IMR-90 (cell line): ENCODE measurements at places on chromosomes 16 and 17. TPM values are rescaled to one million over a fixed set of nuclear protein-coding genes. Genes with fewer than 3 reads are reported as not detected.

DNA sequence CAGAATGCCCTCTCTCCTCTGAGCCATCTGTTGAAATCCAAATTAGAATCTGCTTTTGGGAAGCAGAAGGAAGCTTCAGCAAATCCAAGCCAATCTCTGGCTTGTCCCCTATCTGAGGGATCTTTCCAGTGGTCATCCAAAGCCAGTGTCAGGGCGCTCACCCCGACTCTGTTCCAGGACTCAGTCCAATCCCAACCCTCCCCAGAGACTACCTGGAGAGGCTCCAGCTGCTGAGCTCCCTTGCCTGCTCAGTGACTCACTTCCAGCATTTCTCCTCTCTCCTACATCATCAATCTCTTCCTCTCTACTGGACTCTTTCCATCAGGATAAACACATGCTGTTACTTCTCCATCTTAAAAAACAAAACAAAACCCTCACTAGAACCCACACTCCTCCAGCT is 2.4 kb downstream of the MATCAP1 start:
- no peaks in the 10 kb centered on the region for H3K27me3 ChIP-seq
- peak; percentile 92 for DNase-seq
- H3K4me3 ChIP-seq: no peak overlapping the region
- peak overlapping the region; percentile 41; the same call in 1 of the 2 replicates for H3K27ac ChIP-seq

DNA sequence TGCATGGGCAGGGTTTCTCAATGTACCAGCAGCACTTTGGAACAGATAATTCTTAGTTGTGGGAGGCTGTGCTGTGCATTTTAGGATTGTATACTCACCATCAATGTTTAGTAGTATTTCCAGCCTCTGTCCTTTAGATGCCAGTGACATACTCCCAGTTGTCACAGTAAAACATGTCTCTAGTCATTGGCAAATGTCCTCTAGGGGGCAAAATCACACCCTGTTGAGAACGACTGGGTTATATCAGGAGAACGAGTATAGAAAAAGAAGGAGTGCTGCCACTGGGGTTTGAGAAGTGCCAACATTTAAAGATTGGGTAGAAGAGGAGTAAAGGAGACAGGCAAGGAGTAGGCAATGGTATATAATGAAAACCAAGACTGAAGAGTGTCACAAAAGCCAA is 37.9 kb upstream of the SMIM36 start:
- DNase-seq: no peak
- H3K27ac ChIP-seq: no peak overlapping the region
- H3K36me3 ChIP-seq: no peaks in the 10 kb centered on the region
- H3K27me3 ChIP-seq: peaks cover 3% of the 10 kb centered on the region; the same call in 1 of the 2 replicates
- no peak overlapping the region for H3K4me3 ChIP-seq
- H3K4me1 ChIP-seq: no peaks in the 10 kb centered on the region

DNA sequence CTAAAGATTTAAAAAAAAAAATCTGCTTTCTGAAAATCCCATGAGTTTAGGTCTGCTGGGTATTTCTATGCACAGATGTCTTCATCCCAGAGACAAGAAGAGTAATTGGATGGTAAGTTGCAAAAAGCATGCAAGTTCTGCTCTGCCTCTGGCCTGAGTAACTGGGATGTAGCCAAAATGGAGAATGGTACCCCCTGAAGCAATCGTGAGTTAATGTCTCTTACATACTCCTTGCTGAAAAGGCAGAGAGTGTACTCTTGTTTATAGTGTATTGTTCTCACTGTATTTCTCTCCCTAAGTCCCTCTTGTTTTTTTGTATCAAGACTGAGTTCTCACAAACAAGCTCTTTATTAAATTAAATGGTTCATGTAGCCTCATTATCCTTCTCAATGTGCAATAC is 259.0 kb downstream of the IRX3 start:
- H3K27ac ChIP-seq: peak overlapping the region; percentile 96
- DNase-seq: peak; percentile 50
- H3K27me3 ChIP-seq: no peaks in the 10 kb centered on the region
- H3K4me1 ChIP-seq: peaks cover 6% of the 10 kb centered on the region
- no peaks in the 10 kb centered on the region for H3K36me3 ChIP-seq
- H3K4me3 ChIP-seq: no peak overlapping the region

GRCh38 chr16:85104821-85105391 is 7.4 kb downstream of the CIBAR2 start:
- H3K4me3 ChIP-seq: no peak overlapping the region
- peaks cover 21% of the 10 kb centered on the region for H3K27me3 ChIP-seq
- DNase-seq: no peak

DNA sequence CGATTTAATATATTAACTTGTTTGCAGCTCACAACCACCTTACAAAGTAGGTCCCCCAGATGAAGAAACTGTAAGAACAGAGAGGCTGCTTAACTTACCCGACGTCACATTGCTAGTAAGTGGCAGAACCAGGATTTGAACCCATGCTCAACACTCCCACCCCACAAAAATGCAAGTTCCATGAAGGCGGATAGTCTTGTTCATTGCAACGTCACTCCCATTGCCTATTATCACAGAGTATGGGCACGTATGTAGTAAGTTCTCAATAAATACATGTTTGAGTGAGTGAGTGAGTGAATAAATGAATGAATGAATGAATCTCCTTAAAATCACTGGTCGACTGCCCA is 1.1 kb downstream of the USP31 start:
- H3K4me3 ChIP-seq: peak overlapping the region; percentile 92
- no peaks in the 10 kb centered on the region; the same call in 1 of the 2 replicates for H3K27me3 ChIP-seq
- H3K4me1 ChIP-seq: peaks cover 5% of the 10 kb centered on the region; the same call in 1 of the 2 replicates
- no peak overlapping the region; the same call in 1 of the 2 replicates for H3K27ac ChIP-seq
- H3K36me3 ChIP-seq: no peaks in the 10 kb centered on the region

DNA sequence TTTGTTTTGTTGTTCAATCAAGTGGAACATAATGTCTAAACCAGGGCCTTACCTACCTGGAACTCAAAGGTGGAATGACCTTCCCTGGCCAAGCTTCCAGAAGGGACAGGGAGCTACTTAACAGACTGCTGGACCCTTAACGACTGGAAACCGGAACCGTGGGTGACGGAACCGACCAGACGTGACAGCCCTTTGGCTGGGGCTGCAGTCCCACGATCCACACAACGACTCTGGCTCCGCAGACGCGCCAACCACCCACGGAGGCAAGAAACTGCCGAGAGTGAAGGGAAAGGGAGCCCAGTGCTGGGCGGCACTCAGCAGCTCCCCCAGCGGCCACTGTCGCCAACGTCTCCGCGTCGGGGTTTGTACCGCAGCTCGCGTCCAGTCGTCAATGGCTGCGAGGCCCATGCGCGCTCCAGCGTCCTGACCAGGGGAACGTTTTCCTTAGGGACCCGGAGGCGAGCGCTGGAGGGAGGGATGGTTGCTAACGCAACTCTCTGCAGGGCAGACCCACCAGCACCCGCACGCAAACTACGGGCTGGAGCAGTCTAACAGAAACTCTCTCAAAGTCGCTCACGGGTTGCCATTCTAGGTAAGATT is 5.5 kb upstream of the KIF22 start:
- DNase-seq: peak; percentile 22
- no peaks in the 10 kb centered on the region for H3K36me3 ChIP-seq
- peaks cover 21% of the 10 kb centered on the region for H3K27me3 ChIP-seq
- peak overlapping the region; percentile 12; the same call in 1 of the 2 replicates for H3K4me3 ChIP-seq
- H3K4me1 ChIP-seq: peaks cover 4% of the 10 kb centered on the region

DNA sequence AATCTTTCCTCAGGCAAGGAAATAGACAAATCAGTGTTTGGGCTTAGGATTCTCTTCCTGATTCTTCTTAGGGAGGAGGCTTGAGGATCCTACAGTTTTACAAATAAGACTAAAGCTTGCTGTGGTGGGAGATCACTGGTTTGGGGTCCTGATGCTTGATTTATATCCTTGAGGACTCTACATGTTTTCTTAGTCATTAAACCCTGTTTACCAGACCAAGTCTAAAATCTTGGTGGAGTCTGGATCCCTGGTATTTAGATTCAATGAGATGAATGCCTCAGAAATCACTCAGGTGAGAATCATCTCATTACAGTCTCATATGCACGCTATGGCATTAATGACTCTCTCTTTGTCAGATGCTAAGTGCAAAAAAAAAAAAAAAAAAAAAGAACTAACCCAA is 304.3 kb upstream of the SALL1 start:
- no peak for DNase-seq
- H3K27ac ChIP-seq: no peak overlapping the region
- no peaks in the 10 kb centered on the region for H3K4me1 ChIP-seq
- no peaks in the 10 kb centered on the region for H3K36me3 ChIP-seq

DNA sequence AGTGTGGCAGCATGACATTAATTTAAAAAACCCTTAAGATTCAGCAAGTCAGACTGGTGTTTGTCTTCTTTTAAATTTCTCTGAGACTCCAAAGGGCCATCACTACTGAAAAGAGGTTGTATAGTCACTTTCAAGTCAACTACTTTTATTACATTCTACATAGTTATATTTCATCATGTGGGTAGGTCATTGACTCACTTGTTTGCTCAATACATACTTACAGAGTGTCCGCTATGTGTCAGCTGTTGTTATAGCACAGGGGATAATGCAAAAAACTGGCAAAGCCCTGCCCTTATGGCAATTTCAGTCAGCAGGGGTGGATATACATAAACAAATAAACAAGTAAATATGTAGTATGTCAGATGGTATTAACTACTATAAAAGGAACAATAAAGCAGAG is 2.5 kb upstream of the MYH4 start:
- H3K27ac ChIP-seq: no peak overlapping the region
- no peak overlapping the region for H3K4me3 ChIP-seq
- no peaks in the 10 kb centered on the region for H3K36me3 ChIP-seq
- peak; percentile 3 for DNase-seq

DNA sequence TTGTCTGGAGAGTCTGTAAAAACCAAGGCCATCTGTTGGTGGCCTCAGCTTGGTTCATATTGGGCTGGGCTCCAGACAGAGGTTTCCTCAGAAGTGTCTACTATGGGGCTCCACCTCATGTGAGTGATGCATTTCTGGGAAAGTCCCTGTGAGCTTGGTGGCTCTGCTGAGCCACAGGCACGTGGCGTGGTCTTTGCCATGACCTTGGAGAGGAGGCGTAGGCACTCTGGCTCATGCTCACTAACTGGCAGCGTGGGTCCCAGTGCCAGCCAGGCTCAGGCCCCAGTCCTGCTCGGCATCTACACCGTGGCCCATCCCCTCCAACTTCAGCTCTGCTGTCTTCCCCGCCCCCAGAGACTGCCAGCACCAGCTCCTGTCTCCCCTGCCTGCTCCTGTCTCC is 10.7 kb upstream of the SMTNL2 start:
- peaks cover 1% of the 10 kb centered on the region; the same call in 1 of the 2 replicates for H3K4me1 ChIP-seq
- H3K27ac ChIP-seq: no peak overlapping the region
- no peak overlapping the region for H3K4me3 ChIP-seq
- DNase-seq: no peak

GRCh38 chr17:44308865-44309264 is 464 bp downstream of the RUNDC3A start:
- H3K4me3 ChIP-seq: no peak overlapping the region
- no peak for DNase-seq
- peaks cover 49% of the 10 kb centered on the region for H3K27me3 ChIP-seq
- H3K27ac ChIP-seq: no peak overlapping the region

DNA sequence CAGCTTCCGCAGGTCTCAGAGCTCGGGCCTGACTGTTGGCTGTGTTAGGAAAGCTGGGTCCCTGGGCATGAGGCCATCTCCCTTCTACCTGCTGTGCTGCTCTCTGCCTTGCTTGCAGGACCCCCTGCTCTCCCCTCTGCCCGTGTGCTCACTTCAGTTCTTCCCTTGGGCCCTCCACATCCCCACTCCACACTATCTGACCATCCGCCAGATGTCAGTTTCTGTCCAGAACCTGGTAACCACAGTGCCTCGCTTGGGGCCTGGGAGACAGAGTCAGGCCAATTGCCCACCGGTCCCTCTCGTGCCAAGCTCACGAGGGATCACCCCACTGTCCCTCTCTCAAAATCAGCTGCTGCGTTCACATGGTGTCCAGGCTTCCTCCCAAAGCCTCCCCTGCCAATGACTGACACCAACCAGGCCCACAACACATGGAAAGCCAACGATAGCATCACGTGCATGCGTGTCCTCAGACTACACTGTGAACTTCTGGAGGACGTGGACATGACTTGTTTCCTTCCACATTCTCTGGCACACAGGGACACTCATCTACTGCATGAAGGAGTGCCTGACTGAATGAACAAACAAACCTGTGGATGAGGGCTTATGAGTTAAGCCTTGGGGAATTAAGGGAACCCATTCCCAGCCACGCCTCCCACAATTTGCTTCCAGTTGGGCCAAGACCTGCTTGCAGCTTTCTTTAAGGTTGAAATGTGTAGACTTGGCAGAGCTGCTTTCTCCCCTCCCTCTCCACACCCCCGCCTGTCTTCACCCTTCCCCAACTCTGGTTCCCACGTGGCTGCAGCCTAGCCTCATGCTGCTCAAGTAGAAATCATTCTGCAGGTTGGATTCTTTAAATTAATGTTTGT is 72.5 kb upstream of the ZNF423 start:
- no peak for DNase-seq
- no peaks in the 10 kb centered on the region for H3K36me3 ChIP-seq
- peaks cover 3% of the 10 kb centered on the region for H3K27me3 ChIP-seq
- no peak overlapping the region for H3K4me3 ChIP-seq
- no peak overlapping the region for H3K27ac ChIP-seq

DNA sequence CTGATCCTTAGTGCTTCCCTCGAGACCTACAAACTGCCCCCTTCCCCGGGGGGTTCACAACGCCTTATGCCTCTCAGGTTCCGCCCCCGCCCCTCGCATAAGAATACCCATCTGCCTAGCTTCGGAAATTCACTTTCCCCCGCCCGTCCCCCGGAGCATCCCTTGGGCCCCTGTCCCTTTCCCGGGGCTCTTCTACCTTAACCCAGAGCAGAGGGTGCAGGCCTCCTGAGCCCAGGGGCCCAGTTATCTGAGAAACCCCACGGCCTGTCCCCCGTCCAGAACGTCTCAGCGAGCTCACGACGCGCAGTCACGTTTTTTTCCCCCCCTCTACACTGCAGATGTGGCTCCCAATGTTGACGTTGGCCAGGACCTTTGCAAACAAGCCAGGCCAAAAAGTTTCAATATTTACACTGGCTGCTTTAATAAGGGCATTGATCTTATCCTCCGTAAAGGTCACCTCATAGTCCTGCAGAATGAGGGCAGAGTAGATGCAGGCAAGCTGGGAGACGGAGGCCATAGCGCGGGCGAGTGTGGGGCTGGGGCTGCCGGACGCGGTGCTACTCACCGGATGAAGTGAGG is 1.4 kb upstream of the NBR1 start:
- H3K36me3 ChIP-seq: no peaks in the 10 kb centered on the region
- no peaks in the 10 kb centered on the region for H3K4me1 ChIP-seq
- DNase-seq: peak; percentile 26
- peak overlapping the region; percentile 47 for H3K27ac ChIP-seq

- peaks cover 4% of the 10 kb centered on the region for H3K36me3 ChIP-seq
- peak overlapping the region; percentile 47; the same call in 1 of the 2 replicates for H3K27ac ChIP-seq
- H3K4me3 ChIP-seq: peak overlapping the region; percentile 75
- H3K4me1 ChIP-seq: peaks cover 13% of the 10 kb centered on the region
- DNase-seq: peak; percentile 8
- no peaks in the 10 kb centered on the region for H3K27me3 ChIP-seq
Measured at GRCh38 chr17:82023447-82024241, 539 bp downstream of the LRRC45 start.

- no peaks in the 10 kb centered on the region for H3K4me1 ChIP-seq
- H3K4me3 ChIP-seq: no peak overlapping the region
- H3K36me3 ChIP-seq: no peaks in the 10 kb centered on the region
- DNase-seq: peak; percentile 59
- H3K27ac ChIP-seq: no peak overlapping the region
- H3K27me3 ChIP-seq: no peaks in the 10 kb centered on the region; the same call in 1 of the 2 replicates
Measured at GRCh38 chr16:23286131-23286532, 16.0 kb upstream of the SCNN1B start.

Gene BCL6B
- total RNA-seq: not detected in 2 replicates

Gene CD300LG
- not detected in 2 replicates for total RNA-seq

Gene ABCA9
- total RNA-seq: under 0.01 TPM in 1 of 2 replicates, not detected in the other

Gene USP22
- total RNA-seq: 250 and 319 TPM in 2 replicates

Gene TNRC6C
- total RNA-seq: 2.7 and 3.6 TPM in 2 replicates

Gene ADCY9
- 5.4 and 5.6 TPM in 2 replicates for total RNA-seq

Gene CBFA2T3
- not detected in 2 replicates for total RNA-seq

Gene CACNG1
- total RNA-seq: not detected in 2 replicates
